ENCODE measurements at places on chromosomes 1 and 21. TPM values are rescaled to one million over a fixed set of nuclear protein-coding genes. Genes with fewer than 3 reads are reported as not detected.

The OR2T2 gene
- total RNA-seq: not detected

The AZIN2 gene
- 18.8 TPM for total RNA-seq

The SKI gene
- 48.9 TPM for total RNA-seq

The ANKRD35 gene
- total RNA-seq: 1.4 TPM

The C1orf35 gene
- total RNA-seq: 5.3 TPM

The RNU11 gene
- not detected for total RNA-seq

The OR2L13 gene
- total RNA-seq: not detected

The LDLRAP1 gene
- 22.1 TPM for total RNA-seq

The SELP gene
- not detected for total RNA-seq

The ECM1 gene
- total RNA-seq: 30.0 TPM

The HSD3B2 gene
- total RNA-seq: not detected

The PADI4 gene
- not detected for total RNA-seq

The PTP4A2 gene
- total RNA-seq: 568 TPM

The KLHDC9 gene
- 1.5 TPM for total RNA-seq

The NECTIN4 gene
- under 0.01 TPM for total RNA-seq

The TRIM63 gene
- total RNA-seq: under 0.01 TPM

The ZSCAN20 gene
- total RNA-seq: 11.2 TPM

The FCRL3 gene
- not detected for total RNA-seq

The ANGPTL7 gene
- under 0.01 TPM for total RNA-seq

The C1orf87 gene
- not detected for total RNA-seq

The PROK1 gene
- not detected for total RNA-seq

The CNR2 gene
- not detected for total RNA-seq

The GBP2 gene
- 55.0 TPM for total RNA-seq

The LCE1C gene
- total RNA-seq: not detected

The SLC45A1 gene
- total RNA-seq: 1.8 TPM

The CCDC190 gene
- total RNA-seq: 1.1 TPM

The SYTL1 gene
- under 0.01 TPM for total RNA-seq

The PRR9 gene
- not detected for total RNA-seq

The ANGPTL3 gene
- total RNA-seq: under 0.01 TPM

The ACTA1 gene
- not detected for total RNA-seq

The FCGR3B gene
- not detected for total RNA-seq

The MLLT11 gene
- total RNA-seq: 1.8 TPM

The DTL gene
- total RNA-seq: 2.9 TPM

The LAD1 gene
- total RNA-seq: not detected

The THEM5 gene
- not detected for total RNA-seq

The OBSCN gene
- 3.2 TPM for total RNA-seq

The TRNAU1AP gene
- 28.3 TPM for total RNA-seq

The FCRLB gene
- total RNA-seq: 1.8 TPM

The SPRR1B gene
- total RNA-seq: not detected

The FMOD gene
- total RNA-seq: 5.9 TPM
